Activated naive CD8-positive, alpha-beta T cell treated with anti-CD3 and anti-CD28 coated beads for 36 hours (primary cell): ENCODE measurements at places on chromosomes 6 and 20. TPM values are rescaled to one million over a fixed set of nuclear protein-coding genes. Genes with fewer than 3 reads are reported as not detected.

Gene SPTLC3
- total RNA-seq, result 0.76 TPM

Gene LKAAEAR1
- 0.50 TPM for total RNA-seq

Gene GPR63
- 1.0 TPM for total RNA-seq

Gene BNIP5
- not detected for total RNA-seq

Gene ASIP
- not detected for total RNA-seq
